Activated CD4-positive, alpha-beta T cell treated with anti-CD3 and anti-CD28 coated beads, Interleukin-2, amount 10 ng/mL, durations not matched to agents 24 days and 14 days (primary cell): ENCODE measurements at places on chromosomes 12 and 14. TPM values are rescaled to one million over a fixed set of nuclear protein-coding genes. Genes with fewer than 3 reads are reported as not detected.

OTOGL gene
- not detected in 2 replicates for total RNA-seq

DNA sequence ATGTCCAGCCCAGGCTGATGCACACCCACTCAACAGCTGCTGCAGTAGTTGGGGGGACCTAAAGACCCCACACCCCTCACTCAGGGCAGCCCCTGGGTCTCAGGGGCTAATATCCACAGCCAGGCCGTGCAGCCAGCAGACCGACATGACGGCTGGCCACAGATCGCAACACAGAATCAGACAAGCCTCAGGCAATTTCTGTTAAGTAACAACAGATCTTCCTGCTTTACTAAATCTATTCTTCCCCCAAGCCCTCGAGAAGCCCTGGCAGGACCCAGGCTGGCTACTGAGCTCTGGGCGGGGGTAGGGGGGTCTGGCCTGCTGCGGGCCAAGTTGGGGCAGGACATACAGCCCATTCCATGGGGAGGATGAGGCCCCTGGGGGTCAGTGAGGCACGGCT is 28.0 kb upstream of the NUDT14 start:
- no peaks in the 10 kb centered on the region for H3K27me3 ChIP-seq
- H3K4me1 ChIP-seq: no peaks in the 10 kb centered on the region
- no peak for DNase-seq
- no peak overlapping the region for H3K4me3 ChIP-seq
- peaks cover 1% of the 10 kb centered on the region for H3K36me3 ChIP-seq
- no peak overlapping the region for H3K27ac ChIP-seq

DNA sequence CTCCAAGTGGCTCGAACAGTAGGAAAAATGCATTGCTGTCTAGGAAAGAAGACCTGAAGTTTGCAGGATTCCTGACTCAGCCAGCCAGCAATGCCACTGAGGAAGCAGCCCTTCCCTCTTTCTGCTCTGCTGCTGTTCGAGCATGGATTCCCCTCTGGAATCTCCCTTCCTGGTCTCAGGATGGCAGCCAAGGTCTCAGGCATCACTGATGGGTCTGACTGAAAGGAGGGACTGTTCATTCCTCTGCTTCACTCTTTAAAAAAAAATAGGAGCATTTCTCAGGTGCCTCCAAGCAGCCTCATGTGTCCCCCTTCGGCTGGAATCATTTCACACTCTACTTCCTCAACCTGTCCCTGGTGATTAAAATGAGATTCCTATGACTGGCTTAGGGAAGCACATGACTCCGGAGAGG is 62.4 kb downstream of the SLC15A4 start:
- H3K27me3 ChIP-seq: no peaks in the 10 kb centered on the region
- H3K4me1 ChIP-seq: no peaks in the 10 kb centered on the region
- no peak overlapping the region for H3K4me3 ChIP-seq

DNA sequence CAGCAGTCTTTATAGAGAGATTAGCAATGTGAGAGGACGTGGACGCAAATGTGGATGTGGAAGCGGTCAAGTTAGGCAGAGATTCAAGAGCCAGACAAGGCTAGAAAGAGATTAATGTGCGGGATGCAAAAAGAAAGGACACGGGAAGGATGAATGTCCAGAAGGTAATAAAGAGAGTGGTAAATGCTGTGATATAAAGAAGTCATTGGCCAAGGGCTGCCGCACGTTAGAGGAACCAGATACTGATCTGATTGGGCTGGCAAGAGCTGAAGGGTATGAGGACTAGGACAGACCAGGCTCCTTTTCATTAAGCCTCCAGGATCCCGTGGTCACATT is 59.5 kb downstream of the DHRS2 start:
- H3K4me3 ChIP-seq: no peak overlapping the region
- DNase-seq: no peak
- no peaks in the 10 kb centered on the region for H3K36me3 ChIP-seq
- no peak overlapping the region for H3K27ac ChIP-seq
- no peaks in the 10 kb centered on the region for H3K27me3 ChIP-seq

GRCh38 chr14:96581902-96582301 is 79.7 kb downstream of the PAPOLA start:
- no peak overlapping the region for H3K4me3 ChIP-seq
- H3K27me3 ChIP-seq: peaks cover 17% of the 10 kb centered on the region
- no peak overlapping the region for H3K27ac ChIP-seq
- peak; percentile 49 for DNase-seq
- peaks cover 1% of the 10 kb centered on the region for H3K4me1 ChIP-seq

DNA sequence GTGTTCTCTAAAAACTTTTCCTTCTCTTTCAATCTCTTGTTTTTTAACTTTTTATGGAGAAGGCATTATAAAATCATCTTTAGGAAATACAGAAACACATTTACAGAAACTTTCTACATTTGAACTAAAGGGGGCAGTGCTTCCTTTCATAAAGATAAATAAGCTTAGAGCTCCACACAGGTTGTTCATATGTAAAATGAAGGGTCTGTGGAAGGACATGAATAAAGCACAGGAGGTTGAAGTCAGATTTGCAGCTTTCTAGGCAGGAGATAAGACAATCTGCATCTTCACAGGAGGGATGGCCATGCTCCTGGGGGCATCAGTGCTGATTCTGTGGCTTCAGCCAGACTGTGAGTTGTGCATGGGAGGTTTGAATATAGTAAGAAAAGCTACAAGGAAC is 426.0 kb downstream of the DAD1 start:
- no peaks in the 10 kb centered on the region for H3K27me3 ChIP-seq
- peak; percentile 52 for DNase-seq
- H3K4me3 ChIP-seq: peak overlapping the region; percentile 82
- H3K27ac ChIP-seq: peak overlapping the region; percentile 85
- no peaks in the 10 kb centered on the region for H3K36me3 ChIP-seq

DNA sequence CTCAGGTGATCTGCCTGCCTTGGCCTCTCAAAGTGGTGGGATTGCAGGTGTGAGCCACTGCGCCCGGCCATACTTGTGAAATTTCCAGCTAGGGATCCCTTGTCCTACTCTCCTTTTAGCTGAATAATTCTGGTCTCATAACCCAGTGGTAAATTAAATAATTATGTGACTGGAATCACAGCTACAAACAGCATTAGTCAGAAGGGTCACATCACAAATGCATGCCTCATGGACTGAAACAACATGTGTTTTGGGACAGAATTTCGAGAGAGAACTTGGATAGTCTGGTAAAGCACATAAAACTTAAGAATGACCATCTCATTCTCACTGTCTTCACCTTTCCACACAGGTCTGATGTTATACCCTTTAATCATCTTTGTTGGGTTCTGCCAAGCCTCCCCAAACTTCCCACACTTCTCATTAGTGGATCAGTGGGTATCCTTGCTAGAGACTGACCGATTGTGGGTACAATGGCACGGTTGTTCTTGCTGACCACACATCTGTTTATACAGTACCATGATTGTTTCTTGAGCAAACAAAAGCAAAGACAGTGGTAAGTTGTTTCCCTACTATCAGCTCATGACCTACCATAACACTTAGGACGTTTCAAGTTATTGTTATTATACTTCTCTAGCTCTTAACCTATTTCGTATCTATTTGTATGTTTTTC is 5.1 kb downstream of the GPRC5D start:
- H3K4me1 ChIP-seq: peaks cover 2% of the 10 kb centered on the region
- H3K36me3 ChIP-seq: no peaks in the 10 kb centered on the region
- DNase-seq: no peak
- H3K4me3 ChIP-seq: no peak overlapping the region
- H3K27ac ChIP-seq: no peak overlapping the region
- peaks cover 6% of the 10 kb centered on the region for H3K27me3 ChIP-seq

DNA sequence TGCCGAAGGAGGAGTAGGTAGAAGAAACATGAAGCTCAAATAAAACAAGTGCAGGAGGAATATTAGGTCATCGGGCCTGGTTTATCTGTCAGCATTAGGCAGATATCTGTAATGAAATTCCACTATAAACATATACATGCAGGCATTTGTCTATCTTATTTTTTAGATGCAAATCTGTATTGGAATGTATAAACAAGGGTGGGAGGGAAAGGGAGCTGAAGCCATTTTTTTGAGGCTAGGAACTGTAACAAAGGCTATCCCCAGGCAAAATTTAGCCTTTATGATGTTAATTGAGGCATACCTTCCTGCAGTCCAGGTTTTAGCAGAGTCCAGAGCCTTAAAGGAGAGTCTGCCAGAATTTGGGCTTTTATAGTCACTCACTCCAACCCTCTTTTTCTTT is 72.5 kb downstream of the PHLDA1 start:
- H3K27me3 ChIP-seq: no peaks in the 10 kb centered on the region
- peak overlapping the region; percentile 42 for H3K27ac ChIP-seq
- no peak overlapping the region for H3K4me3 ChIP-seq
- no peak for DNase-seq
- no peaks in the 10 kb centered on the region for H3K36me3 ChIP-seq

CLEC9A gene
- not detected in 2 replicates for total RNA-seq

- H3K36me3 ChIP-seq: no peaks in the 10 kb centered on the region
- no peaks in the 10 kb centered on the region for H3K27me3 ChIP-seq
- H3K4me1 ChIP-seq: no peaks in the 10 kb centered on the region
- DNase-seq: peak; percentile 68
- no peak overlapping the region for H3K4me3 ChIP-seq
- no peak overlapping the region for H3K27ac ChIP-seq
Measured at GRCh38 chr12:8860165-8860961, 37.9 kb downstream of the A2ML1 start.

GPHN gene
- total RNA-seq: 44.4 and 46.8 TPM in 2 replicates

DNA sequence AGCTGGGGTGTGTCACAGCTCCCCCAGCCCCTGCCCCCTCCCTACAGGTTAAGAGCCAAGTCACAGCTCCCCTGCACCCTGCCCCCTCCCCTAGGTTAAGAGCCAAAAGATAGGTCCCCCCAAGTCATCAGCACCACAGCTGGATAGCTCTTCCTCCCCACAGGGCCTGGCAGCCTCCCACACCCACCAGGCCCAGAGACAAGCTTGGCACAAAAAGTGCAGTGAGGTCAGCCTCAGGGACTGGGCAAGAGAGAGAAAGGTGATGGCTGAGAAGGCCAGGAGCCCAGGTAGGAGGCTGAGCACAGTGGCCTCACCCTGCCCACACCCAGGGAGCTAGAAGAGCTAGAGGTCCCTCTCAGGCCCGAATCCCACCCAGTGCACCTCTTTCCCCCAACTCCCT is 8.7 kb downstream of the ITGA7 start:
- H3K27ac ChIP-seq: no peak overlapping the region
- peaks cover 7% of the 10 kb centered on the region for H3K27me3 ChIP-seq
- H3K36me3 ChIP-seq: no peaks in the 10 kb centered on the region
- no peaks in the 10 kb centered on the region for H3K4me1 ChIP-seq
- no peak overlapping the region for H3K4me3 ChIP-seq
- no peak for DNase-seq
